SW 1271 (cell line): ENCODE measurements at places on chromosomes 1 and 21.
A peak's percentile ranks its signal among the peaks of the same experiment; 100 is the strongest.

- DNase-seq, result no peak
Observed at GRCh38 chr1:221712198-221712684, 29.6 kb downstream of the DUSP10 start.

- no peak for DNase-seq
Observed at GRCh38 chr1:183454377-183454776, 17.9 kb upstream of the SMG7 start.

DNA sequence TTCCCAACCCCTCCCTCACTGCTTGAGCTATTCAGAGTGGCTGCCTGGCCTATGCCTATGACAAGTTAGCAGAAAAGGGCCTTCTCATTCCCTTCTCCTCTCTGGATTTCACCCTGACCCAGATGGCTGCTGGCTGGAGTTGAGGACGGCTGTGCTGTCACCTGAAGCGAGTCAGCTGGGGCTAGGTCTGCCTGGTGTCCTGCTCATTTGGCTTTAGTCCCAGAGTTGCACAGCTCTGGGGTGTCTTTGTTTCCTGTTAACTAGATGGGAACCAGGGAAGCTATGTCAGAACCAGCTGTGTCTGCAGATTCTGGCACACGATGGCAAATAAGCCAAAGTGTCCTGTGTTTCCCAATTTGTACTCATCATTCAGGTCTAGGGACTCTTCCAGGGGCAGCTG is 52.9 kb downstream of the CNIH3 start:
- DNase-seq, result no peak

- no peak for DNase-seq
Observed at GRCh38 chr1:29682171-29682918, 446.0 kb downstream of the PTPRU start.

DNA sequence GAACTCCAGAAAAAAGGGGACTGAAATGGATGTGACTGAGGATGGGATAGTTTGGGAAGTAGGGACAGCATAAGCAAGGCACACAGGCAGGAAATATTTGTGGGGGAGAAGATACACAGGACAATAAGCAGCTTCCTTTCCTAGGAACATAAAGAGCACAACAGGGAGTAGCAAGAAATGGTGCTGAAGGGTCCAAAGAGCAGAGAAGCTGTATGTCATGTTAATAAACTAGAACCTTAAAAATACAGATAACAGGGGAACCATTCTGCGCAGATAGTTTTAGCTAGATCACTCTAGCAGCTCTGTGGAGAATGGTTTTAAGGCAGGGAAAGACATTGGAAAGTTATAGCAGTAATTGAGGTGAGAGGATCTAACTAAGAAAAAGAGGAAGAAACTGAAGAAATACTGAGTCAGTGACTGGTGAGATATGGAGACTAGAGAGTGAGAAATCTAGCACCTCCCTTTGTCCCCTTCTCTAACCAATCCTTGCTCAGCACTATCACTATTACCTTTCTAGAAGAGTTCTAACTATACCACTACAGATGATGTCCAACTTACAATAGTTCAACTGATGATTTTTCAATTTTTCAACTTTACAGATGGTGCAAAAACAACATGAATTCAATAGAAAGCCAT is 95.0 kb downstream of the CDC42BPA start:
- DNase-seq, result no peak

DNA sequence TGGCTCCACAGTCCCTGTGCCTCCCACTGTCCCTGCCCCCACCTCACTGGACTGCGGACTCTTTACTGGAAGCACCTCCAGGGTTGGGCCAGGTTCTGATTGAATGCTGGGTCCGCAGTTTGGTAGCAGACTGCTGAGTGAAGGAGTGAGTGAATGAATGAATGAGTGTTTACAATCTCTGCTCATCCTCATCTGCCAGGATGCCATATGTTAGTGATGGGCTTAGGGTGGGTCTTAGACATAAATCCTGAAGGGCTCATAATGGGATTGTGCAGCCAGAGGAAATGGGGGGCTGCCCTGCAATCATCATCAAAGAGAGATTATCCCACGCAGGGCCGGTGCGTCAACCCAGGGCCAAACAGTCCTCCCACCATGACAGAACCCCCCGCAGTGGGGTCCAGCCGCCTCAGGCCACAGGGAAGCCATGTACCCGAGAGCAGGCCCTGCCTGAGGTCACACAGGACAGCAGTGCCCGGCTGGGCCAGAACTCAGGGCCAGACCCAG is 26.1 kb downstream of the SLC1A7 start:
- DNase-seq, result no peak

DNA sequence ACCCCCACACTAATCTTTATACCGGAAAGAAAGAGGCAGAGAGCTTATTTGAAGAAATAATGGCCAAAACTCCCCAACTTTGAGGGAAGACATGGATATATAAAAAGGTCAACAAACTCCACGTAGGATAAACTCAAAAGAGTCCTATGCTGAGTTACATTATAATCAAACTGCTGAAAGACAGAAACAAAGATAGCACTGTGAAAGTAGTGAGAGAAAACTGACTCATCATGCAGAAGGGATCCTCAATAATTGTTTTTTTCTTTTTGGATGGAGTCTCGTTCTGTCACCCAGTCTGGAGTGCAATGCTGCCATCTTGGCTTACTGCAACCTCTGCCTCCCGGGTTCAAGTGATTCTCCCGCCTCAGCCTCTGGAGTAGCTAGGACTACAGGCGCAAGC is 48.5 kb upstream of the TTC39A start:
- DNase-seq, result no peak

DNA sequence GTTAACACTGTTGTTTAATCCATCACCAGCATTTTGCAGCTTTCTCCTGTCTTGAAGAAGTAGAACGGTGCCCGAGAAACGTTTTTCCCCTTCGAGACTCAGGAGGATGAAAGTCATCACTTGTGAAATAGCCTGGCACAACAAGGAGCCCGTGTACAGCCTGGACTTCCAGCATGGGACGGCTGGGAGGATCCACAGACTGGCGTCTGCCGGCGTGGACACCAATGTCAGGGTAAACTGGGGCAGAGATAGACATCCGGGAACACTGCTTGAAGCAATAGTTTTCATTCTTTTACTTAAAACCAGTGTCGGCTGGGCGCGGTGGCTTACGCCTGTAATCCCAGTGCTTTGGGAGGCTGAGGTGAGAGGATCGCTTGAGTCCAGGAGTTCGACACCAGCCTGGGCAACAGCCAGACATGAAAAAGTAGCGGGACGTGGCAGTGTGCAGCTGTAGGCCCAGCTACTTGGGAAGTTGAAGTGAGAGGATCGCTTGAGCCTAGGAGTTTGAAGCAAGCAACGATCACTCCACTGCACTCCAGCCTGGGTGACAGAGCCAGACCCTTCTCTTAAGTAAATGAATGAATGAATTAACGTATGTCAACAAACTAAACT is 945 bp downstream of the CHAF1B start:
- DNase-seq, result no peak

GRCh38 chr21:15449556-15449955 is 280.2 kb upstream of the USP25 start:
- no peak for DNase-seq

GRCh38 chr1:185315445-185316071 is 1.5 kb downstream of the IVNS1ABP start:
- no peak for DNase-seq

- no peak for DNase-seq
Observed at GRCh38 chr1:192730198-192730597, 78.6 kb upstream of the RGS2 start.

- DNase-seq, result no peak
Observed at GRCh38 chr1:199310708-199311107, 671.9 kb downstream of the PTPRC start.

DNA sequence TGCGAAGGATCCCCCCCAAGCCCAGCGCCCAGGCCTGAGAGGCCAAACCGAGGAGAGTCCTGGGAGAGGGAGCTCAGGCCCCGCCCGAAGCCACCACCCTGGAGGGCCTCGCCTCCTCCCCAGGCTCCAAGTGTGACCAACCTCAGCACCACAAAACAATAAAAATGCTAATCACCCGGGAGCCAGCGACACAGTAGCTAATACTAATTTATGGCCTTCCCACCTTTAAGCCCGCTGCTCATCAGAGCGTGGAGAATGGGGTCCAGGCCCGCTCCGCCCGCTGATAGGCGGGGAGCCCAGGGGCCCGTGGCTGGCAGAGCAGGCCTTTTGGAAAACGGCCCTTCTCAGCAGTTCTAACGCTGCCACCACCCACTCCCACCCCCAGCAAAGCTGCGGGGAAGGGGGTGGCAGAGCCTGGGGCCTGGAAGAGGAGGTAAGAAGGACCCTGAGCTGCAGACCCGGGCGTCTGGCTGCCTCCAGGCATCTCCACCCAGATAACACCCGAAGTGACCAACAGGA is 20.4 kb upstream of the TAS1R2 start:
- DNase-seq, result no peak

DNA sequence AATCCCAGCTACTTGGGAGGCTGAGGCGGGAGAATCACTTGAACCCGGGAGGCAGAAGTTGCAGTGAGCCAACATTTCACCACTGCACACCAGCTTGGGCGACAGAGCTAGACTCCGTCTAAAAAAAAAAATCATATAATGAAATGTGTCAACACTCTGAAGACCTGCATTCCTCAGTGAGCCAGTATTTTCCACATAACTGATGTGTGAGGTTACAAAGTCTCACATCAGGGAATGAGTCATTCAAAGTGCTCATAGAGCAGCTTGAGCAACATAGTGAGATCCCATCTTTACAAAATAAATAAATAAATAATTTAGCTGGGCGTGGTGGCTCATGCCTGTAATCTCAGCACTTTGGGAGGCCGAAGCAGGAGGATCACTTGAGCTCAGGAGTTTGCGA is 65.5 kb downstream of the CASZ1 start:
- peak; percentile 21 for DNase-seq
